ENCODE measurements at places on chromosomes 4 and X.

DNA sequence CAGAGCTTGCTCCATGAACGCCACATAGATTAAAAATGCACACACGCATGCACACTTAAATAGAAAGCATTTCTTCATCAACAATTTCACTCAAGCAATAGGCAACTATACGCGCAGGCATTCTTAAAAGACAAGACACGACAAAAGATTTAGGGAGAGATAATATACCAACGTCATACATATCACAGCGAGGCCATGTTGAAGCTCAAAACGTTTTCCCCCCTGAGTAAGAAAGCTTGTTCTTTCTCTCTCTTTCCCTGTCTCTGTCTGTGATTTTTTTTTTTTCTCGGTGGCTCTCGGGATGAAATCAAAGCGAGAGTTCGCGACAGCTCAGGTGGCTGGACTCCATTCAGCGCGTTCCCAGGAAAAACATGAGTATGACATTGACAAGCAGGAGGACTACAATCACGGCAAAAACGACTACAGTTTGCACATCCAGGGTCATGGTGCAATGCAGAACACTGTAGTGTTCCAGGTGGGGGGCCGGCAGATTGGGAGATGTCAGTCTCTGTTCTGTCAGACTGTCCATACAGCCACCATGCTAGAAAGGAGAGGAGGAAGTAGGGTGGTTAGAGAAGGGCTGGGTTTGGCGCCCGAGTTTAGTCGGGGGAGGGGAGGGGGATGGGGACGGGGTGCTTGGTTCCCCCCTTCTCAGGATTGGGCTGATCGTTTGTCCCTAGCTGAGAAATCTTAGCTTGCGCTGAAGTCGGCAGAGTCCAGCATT lies 30.7 kb downstream of the ARHGEF9 start:
- peak; percentile 5 for DNase-seq

GRCh38 chrX:108362026-108362425 lies 76.2 kb downstream of the COL4A6 start:
- no peak for DNase-seq

- no peak for DNase-seq
These were observed 42.5 kb downstream of the VGLL1 start for GRCh38 chrX:136574548-136574947.

DNA sequence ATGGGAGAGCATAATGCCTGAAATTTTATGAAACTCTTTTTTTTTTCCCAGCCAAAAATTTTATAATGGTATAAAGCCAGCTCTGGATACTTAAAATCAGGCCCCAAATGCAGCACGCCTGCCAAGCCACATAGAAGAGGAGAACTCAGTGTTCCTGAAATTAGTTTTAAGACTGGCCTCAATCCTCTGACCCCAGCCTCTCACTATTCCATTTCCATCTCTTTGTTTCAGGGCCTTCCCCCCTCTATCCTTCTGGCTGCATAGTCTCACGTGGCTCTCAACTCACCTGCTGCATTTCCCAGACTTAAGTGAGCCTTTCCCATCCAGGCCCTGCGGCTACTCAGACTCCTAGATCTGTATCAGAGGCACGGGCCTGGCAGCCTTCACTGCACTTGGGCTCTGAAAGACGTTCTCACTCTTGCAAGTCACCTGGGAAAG lies 5.2 kb upstream of the CBR4 start:
- DNase-seq = no peak

DNA sequence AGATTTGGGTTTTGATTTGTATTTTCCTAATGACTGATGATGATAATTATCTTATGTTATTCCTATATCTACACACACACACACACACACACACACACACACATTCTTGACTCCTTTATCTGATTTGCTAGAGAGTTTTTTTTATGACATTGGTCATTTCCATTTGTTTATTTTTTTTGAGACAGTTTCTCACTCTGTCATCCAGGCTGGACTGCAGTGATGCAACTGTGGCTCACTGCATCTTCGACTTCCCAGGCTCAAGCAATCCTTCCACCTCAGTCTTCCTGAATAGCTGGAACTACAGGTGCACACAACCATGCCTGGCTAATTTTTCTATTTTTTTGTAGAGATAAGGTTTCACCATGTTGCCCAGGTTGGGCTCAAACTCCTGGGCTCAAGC lies 6.7 kb downstream of the ZNF81 start:
- DNase-seq = no peak

- no peak for DNase-seq
These were observed 28.6 kb upstream of the USP46 start for GRCh38 chr4:52687696-52688095.

- no peak for DNase-seq
These were observed 189.8 kb downstream of the PPP3CA start for GRCh38 chr4:101157415-101158133.

GRCh38 chr4:185396724-185397385 lies at the start of gene ANKRD37:
ANKRD37 (plus strand) TSS chr4:185396841; CDS start chr4:185396924, 83 bp downstream.
- DNase-seq = no peak

DNA sequence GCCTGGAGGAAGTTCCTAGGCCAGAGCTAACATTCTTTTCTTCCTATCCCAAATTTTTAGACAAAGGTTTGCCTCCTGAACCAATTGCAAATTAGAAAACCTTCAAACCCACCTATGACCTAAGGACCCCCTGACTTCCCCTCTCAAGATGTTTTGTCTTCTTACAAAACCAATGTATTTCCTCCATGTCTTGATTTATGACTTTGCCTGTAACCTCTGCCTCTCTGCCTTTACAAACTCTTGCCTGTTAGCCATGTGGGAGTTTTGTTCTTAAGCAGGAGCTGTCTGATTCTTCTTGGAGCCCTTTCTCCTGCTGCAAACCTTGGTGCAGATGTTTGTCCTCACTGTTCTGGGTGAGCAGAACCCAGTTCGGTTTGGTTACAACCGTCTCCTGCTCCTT lies 222.3 kb upstream of the BOD1L1 start:
- no peak for DNase-seq

GRCh38 chr4:141898346-141898745 lies 262.0 kb downstream of the IL15 start:
- DNase-seq = no peak

DNA sequence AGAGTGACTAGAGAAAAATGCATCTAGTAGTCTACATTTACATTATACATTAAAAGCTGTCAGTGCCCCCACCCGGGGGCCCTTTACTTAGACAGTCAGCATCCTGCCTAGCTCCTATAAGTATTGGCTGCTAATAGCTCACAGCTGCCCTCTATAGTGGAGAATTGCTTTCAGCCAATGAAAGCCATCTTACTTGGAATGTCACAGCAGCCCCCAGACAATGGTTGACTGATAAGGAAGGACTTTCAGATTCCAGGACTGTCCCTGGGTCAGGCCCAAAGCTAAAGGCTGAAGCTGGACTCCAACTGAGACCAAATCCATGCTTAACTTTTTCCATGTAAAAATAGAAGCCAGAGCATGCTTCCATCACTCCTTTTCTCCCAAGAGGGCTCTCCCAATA lies 196.9 kb downstream of the ANKRD50 start:
- DNase-seq = no peak

- no peak for DNase-seq
These were observed 299.1 kb upstream of the ANKRD50 start for GRCh38 chr4:125011646-125012045.

- no peak for DNase-seq
These were observed 562.1 kb downstream of the TMA16 start for GRCh38 chr4:164056426-164057142.

- DNase-seq = no peak
These were observed 19.7 kb upstream of the FHIP1A start for GRCh38 chr4:151389311-151389710.

DNA sequence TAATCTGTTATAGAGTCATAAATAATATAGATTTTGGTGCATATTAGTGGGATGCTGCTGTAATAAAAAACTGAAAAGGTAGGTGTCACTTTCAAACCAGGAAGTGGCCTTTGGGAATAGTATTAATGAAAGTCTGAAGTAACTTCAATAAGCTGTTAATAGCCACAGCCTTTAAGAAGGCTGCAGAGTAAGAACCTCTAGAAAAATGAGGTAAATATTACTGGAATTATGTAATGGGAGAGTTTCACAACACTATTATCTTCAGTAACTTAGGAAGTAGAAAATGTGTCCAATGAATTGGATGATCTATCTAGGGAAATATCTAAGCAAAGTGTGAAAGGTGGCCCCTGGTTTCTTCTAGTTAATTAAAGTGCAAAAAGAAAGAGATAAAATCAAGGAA lies 104.7 kb downstream of the NCAPG start:
- no peak for DNase-seq

GRCh38 chr4:125191232-125191631 lies 123.5 kb upstream of the FAT4 start:
- no peak for DNase-seq

DNA sequence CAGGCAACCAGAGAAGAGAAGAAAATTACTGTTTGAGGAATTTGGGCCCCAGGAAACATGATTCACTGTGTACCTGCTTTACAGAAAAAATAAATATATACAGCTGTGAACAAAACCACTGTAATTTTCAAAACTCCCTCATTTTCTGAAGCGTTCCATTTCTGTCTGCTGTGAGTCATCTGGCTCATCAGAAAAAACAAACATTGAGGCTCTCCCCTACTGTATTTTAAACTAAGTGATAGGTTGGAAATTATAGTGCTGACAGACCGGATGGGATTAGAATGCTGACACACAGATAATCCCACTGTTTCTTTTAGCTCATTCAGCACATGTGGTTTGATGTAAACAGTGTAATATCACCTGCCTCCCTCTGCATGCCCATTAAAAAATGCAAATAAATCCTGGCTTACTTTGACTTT lies 847.0 kb downstream of the TRIML1 start:
- no peak for DNase-seq

Measured in stimulated activated CD8-positive, alpha-beta memory T cell treated with anti-CD3 and anti-CD28 coated beads, Interleukin-7, amount 100 ng/mL, for 4 hours (primary cell).